ENCODE measurements at places on chromosomes 3 and 15.

DNA sequence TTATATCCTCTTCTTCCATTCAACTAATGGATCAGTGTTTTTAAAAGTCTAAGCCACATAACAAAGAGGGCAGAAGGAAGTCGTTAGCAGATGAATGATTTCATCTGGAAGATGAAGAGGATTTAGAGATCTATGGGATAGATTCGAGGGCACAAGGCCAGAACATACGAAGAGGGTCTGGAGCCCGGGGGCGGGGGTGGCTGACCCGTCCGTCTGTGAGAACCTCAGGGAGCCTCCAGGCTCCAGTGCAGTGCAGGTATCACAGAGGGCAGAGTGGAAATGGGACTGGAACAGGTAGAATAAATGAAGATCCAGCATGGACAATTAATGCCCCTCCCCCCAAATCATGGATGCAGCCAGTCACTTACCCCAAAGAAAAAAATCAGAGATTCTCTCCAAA lies 1.5 kb upstream of the GOLGA8B start:
- no peak for DNase-seq

GRCh38 chr3:34300621-34301020 lies 502.2 kb downstream of the PDCD6IP start:
- DNase-seq: no peak

DNA sequence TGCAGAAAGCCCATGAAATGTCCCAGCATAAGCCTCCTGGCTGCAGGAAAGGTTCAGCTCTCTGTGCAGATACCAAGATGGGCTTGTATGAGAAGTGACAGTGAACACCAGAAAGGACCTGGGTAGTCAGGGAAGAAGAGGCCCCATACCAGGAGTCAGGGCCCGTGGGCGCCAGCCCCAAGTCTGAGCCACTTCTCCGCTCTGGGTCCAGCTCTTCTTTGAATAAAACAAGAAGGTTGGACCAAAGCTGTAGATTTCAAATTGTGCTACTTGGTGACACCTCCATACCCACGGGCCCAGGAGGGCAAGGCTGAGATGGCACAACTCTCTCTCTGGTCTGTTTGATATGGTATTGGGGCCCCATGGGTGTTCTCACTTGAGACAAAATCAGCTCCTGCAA lies 261.5 kb downstream of the UACA start:
- no peak for DNase-seq

GRCh38 chr3:5411786-5412185 lies 224.3 kb downstream of the EDEM1 start:
- DNase-seq: no peak

- no peak for DNase-seq
These were observed 86.3 kb upstream of the TCF12 start for GRCh38 chr15:56832125-56832524.

GRCh38 chr15:85646538-85647091 lies 148.1 kb downstream of the KLHL25 start:
- DNase-seq: no peak

DNA sequence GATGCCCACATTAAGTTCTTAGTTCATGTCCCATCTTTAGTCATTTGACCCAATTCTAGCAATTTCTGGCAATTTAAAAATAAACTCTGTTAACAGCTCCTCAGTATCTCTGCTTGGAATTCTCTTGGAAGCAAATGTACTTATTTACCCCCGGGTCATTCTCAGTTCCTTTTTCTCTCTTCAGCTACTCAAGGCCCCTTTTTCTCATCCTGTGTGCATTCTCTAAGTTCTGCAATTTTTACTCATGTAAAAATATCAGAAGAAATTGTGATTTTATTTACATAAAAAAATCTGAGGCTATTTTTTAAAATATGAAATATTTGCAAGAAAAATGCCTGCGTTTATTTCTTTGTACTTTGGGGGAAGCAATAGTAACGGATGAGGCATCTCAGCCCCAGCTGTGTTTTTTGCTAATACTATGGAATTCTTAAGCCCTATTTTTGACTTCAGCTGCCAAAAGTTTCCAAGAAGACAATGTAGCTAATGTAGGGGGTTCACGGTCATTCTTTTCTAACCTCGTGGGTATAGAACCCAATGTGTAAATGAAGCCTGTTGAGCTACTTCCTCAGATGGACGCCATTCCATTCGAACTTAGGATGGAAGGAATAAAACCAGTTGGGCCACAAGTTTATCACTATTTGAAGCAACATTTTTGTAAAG lies 20.0 kb downstream of the CERS3 start:
- DNase-seq: no peak

- DNase-seq: no peak
These were observed 164.5 kb downstream of the VGLL4 start for GRCh38 chr3:11479221-11479620.

DNA sequence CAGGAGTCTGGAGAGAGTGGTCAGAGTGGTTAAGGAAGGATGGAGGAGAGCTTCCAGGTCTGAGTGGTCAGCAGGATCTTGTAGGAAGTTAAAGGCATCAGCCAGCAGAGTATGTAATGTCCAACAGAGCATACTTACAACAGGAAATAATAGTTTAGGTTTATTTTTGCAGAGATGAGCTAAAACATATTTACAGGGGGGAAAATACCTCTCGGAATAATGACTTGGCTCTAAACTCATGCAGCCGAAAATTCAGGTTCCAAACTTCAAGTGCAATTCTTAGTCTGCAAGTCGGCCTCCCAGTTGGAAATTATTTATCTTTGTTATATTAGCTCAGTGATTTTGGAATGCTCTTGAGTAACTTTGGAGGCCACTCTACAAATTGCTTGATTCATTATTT lies 385.0 kb upstream of the C2CD4B start:
- DNase-seq: no peak

GRCh38 chr3:157533298-157534070 lies 30.3 kb upstream of the VEPH1 start:
- DNase-seq: no peak

GRCh38 chr3:148158210-148158609 lies 539.5 kb upstream of the AGTR1 start:
- DNase-seq: no peak

DNA sequence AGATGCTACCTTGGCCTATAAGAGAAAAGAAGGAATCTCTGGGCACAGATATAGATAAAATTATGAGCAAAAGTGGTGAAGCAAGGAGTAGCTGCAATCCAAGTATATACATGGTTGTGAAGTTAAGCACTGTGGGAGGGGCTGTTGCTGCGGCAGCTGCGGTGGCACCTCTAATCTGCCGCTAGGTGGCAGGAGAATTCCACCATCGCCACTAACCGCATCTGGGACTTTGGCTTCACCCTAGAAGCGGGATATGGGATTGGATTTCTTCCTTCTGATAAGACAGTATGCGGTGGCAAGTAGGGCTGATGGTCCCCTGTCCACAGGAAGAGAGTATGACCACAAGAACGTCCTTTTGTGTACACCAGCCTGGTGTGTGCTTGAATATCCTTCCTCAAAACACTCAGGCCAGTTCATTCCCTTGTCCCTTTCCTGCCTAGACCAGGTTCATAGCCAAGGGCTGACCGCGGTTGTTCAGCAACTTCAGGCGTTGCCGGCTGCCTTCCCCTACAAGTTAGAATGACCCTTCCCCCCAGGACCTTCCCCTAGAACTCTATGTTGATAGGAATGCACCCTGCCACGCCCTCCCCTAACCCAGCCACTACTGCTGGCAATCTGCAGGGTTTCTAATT lies 5.1 kb downstream of the MAGEL2 start:
- DNase-seq: peak; percentile 86

DNA sequence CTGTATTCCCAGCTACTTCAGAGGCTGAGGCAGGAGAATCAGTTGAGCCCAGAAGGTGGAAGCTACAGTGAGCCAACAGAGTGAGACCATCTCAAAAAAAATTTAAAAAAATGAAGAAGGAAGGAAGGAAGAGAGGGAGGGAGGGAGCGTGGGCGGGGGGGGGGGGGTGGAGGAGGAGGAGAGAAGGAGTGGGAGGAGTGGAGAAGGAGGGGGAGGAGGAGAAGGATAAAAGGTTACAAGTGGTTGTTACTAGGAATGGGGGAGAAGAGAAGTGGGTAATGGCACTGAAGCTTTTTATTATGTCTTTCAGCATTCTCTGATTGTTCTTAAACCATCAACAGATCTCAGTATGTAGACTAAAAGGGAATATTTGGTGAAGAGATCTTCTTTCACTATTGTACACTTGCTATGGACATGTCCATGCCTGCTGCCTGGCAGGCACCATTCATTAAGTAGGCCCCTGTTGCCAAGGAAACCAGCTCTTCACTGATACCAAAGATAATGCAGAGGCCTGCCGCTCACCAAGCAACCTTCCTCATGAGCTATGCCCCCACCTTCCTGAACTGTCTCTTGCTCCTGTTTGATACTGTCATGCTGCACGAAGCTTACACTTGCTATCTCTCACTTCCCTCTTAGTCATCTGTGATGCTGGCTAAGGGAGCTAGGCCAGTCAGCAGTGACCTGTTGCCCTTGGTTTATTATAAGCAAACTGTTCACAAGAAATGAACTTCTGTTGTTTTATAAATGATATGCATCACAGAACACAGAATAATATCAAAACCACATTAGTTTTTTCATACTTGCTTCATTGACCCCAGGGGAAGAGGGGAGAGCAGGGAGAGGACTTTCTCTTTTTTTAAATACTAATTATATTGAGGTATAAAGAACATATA lies 23.1 kb downstream of the EPM2AIP1 start:
- no peak for DNase-seq

- DNase-seq: no peak
These were observed 57.9 kb downstream of the ARMC8 start for GRCh38 chr3:138245026-138245425.

DNA sequence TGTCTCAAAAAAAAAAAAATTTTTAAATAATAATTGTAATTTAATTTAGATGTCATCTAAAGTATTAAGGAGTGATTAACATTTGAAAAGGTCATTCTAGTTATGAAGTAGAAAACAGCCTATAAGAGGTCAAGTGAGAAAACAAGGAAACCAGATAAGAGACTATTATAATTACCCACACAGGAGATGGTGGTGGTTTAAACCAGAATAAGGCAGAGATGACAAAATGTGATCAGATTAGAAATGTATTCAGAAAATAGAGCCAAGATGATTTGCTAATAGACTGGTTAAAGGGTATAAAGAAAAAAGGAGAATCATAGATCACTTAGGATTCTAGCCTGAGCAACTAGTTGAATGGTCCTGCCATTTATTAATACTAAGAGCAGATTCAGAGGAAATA lies 11.2 kb downstream of the HERC1 start:
- no peak for DNase-seq

- no peak for DNase-seq
These were observed 117.7 kb downstream of the CHCHD4 start for GRCh38 chr3:14007006-14007405.

GRCh38 chr3:171846597-171846996 lies 3.4 kb downstream of the TMEM212 start:
- no peak for DNase-seq

GRCh38 chr3:129259612-129260477 lies 10.4 kb downstream of the COPG1 start:
- no peak for DNase-seq

DNA sequence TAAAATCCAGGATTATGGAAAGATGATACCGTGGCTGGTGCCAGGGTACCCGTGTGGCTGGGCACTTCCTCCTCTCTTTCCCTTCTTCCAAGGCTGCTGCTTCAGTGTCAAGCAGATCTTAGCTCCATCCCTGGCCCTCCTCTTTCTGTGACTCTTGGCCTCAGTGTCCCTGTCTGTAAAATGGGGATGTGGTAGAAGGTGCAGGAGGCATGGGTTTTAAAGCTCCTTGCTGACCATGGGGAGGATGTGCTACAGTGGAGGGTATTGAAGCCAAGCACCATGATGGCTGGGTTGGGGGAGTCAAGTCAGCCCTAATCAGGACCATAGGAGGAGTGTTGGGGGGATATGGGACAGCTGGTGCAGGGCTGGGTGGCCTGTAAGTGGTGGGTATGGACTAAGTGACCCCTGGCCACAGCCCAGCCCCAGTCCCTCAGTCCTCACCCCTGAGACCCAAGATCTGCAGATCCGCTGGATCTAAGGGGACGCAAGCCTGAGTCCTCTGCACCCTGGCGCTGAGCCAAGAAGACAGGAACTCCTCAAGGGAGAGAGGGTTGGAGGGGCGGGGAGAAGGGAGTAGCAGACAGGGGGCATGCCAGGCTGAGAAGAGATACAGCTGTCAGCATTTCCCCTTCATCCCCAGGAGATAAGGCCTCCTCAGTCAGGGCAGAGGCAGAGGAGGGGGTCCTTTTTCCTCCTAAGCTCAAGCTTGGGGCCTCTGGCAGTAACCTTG lies 12.0 kb downstream of the PTH1R start:
- no peak for DNase-seq

GRCh38 chr15:64751464-64751863 lies 23.9 kb downstream of the RBPMS2 start:
- no peak for DNase-seq

DNA sequence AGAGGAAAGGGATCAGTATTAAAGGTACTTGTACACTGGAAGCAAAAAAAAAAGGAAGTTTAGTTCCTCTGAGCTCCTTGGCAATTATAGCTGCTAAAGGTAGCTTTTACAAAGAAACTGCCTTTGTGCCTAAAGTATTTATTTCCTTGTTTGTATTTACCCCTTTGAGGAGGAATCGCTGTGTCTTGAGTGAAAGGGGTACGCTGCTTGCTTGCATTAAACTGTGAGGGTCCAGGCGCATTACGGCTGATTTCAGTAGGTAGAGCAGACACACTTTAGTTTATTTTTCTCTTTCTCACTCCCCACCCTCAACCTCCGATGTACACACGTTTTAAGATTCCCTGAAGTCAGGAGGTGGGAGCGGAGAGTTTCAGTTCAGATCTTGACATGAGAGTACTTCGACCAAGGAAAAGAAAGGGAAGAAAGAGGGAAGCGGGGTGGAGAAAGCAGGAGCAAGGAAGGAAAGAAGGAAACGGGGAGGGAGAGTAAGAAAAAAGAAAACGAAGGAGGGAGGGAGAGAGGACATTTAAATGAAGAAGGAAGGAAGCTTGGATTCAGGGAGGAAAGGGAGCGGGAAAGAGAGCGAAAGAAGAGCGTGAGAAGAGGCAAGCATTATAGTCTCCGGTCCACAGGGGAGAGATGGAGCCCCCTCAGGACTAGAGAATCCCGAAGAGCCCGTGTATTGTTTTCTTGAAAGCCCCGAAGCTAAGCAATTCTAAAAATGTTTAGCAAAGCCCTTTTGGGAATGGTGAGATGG lies 1.2 kb upstream of the MME start:
- no peak for DNase-seq

- DNase-seq: no peak
These were observed 39.8 kb downstream of the CHDH start for GRCh38 chr3:53806182-53807116.

- no peak for DNase-seq
These were observed 47.6 kb upstream of the POMGNT2 start for GRCh38 chr3:43153216-43154083.

DNA sequence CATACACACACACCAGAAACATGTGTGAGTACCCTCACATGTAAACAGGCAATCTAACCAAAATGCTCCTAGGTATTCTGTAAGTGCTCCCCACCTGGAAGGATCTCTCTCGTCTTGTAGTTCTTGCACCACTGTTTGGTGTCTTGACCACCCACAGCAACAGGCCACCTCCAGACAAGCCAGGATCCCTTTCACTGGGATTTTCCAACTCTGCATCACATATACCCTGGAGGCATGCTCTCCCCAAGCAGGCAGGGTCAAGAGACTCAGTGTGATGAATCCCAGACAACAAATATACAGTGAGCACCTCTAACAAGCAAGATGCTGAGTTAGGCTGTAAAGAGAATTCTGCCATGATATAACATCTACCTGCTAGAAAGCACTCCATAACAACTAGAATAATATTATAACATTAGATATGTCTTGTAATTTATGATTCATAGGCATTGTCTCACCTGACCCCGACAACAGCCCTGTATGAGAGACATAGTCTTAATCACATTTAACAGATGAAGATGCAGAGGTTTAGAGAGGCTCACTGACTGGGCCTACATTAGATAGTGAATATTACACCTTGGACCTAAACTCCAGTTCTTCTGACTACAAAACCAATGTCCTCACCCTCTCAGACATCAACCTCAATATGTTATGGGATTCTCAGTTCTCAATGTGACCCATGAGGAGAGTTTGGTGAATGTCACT lies 76.5 kb upstream of the BCL6 start:
- DNase-seq: no peak
